ENCODE measurements at places on chromosomes 16 and 17.

DNA sequence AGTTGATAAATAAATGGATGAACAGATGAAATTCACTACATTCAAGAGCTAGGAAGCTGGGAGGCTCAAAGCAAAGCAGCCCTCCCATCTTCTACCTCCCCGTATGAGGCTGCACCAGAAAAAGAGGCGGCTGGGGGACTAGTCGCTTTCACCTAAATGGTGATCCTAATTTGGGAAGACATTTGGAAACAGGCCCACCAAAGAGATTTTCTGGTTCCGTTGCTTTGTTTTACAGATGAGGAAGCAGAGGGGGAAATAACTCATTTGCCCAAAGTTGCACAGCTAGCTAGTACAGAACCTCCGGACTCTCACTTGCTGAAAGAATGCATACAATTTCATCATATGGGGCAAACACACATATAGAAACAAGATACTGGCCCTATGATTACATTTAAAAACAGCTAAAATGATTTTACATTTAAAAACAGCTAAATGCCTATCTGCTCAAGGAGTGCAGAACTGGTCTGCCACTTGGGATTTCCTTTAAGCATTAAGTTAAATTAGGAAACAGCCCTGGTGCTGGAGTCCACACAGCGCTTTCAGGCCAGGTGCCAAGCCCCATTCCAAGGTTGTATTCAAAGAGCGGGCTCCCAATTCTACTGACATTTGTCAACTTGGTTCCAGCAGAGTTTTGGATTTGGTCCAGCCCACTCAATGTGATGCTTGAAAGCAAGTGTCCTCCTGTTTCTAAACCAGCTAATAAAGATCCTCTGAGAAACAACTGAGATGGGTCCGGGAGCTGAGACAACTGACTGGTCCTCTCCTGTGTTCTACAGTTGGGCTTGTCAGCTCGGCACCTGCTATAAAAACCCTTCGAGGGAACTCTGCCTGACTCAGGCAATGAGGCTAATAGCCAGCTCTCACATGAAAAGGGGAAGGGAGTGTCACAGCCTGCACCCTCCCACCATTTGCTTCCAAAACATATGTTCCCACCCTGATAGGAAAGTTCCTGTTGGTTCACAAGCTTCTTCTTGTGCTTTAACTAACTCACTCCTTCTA, 11.7 kb downstream of the ERN1 start:
- DNase-seq: no peak

- no peak for DNase-seq
Observed at GRCh38 chr17:68600067-68600930, 868 bp downstream of the FAM20A start.

DNA sequence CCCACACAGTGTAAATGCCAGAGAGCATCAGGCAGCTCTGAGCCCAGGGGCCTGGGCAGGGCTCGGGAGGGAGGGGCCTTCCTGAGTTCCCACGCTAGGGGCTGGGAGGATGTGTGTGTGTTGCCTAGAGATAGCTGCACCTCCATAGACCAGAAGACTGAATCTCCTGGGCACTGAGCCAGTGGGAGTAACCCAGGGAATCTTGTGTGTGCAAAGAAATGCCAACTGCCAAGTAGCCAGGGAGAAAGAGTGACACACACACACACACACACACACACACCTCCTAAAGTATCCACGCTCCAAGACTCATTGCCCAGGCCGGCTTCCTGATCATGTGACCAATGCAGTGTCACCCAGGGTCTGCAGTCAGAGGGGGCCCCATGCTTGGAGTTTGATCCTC, 166.2 kb upstream of the RPL38 start:
- no peak for DNase-seq

GRCh38 chr17:82065193-82065637, 389 bp downstream of the DUS1L start:
- no peak for DNase-seq

GRCh38 chr16:57889522-57889921, 81.4 kb downstream of the CNGB1 start:
- no peak for DNase-seq

DNA sequence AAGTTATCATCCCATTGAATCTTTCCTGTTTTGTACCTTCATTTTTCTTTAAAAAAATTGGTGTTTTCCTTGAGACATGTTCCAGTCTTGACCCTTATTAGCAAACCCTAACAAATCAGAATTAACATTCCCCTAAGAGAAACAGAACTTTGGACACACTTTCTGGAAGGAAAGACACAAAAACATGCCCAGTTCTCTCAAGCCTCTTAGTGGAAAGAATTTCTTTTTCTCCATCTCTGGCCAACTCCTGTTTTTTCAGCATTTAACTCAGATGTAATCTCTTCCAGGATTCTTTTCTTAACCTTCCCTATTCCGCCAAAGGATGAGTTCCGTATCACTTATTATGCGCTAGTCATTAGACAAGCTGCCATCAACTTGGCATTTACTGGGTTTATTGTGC, 23.9 kb upstream of the CDH8 start:
- DNase-seq: no peak

DNA sequence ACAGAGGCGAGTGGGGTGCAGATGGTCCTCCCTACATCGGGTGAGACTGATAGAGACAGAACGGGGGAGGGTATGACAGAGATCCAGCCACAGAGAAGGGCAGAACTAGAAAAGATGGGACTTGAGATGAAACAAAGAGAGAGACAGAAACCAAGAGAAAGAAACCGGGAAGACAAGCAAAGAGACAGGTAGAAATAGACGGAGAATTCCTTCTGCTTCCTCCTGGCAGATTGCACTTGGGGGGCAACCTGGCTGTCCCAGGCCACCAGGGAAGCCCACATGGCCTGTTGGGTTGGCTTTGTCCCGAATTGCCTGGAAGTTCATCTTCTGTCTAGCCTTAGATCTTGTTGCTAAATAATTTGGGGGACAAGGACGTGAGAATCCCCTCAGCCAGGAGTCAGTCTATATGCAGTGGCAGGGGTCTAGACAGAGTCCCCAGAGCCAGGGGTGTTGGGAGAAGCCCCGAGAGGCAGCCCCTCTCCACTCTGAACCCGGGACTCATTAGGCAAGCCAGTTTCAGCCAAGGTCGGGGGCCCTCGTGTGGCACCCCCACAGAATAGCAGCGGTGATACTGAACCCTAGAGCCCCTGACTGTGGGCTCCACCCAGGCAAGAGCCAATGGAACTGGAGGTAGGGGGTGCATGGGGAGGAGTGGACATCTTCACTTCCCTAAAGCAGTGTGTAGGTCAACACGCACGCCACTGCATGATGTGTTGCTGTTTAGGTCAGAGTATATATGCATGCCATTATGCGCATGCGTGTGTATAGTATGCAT, 627 bp upstream of the TSPOAP1 start:
- DNase-seq: no peak

GRCh38 chr17:35322749-35323148, 50.7 kb downstream of the SLFN11 start:
- DNase-seq: no peak
